NCI-H2107 (cell line): ENCODE measurements at places on chromosomes 5 and 9.

DNA sequence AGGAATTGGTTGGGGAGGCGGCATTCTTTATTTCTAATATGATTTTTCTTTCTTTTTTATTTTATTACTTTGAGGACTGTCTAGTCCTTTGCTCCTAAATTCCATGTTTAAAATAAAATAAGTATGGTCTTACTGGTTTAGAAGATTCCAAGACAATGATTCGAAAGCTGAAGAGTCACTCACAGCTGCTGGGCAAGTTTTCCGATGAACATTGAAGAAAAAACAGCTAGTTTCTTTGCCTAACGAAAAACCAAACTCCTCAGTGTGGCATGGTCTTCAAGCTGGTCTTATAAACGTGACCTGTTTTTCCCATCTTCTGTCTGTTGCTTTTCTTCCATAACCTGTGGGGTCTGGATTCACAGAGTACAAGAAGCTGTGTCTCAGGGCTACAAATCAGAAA lies 25.1 kb downstream of the ZNF474 start:
- DNase-seq = no peak

- DNase-seq = no peak
Measured at GRCh38 chr5:82408033-82408432, 129.9 kb upstream of the RPS23 start.

DNA sequence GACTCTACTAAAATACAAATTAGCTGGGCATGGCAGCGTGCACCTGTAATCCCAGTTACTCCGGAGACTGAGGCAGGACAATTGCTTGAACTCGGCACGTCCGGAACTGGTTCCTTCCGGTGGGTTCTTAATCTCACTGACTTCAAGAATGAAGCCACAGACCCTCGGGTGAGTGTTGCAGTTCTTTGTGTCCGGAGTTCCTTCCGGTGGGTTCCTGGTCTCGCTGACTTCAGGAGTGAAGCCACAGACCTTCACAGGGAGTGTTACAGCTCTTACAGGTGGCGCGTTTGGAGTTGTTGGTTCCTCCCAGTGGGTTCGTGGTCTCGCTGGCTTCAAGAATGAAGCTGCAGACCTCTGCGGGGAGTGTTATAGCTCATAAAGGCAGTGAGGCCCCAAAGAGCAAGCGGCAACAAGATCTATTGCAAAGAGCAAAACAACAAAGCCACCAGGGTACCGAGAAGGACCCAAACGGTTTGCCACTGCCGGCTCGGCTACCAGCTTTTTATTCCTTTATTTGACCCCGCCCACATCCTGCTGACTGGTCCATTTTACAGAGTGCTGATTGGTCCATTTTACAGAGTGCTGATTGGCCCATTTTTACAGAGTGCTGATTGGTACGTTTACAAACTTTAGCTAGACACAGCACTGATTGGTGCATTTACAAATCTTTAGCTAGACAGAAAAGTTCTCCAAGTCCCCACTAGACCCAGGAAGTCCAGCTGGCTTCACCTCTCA lies 28.6 kb upstream of the SLC6A19 start:
- no peak for DNase-seq

GRCh38 chr9:18014556-18014955 lies 435.7 kb downstream of the SH3GL2 start:
- no peak for DNase-seq

DNA sequence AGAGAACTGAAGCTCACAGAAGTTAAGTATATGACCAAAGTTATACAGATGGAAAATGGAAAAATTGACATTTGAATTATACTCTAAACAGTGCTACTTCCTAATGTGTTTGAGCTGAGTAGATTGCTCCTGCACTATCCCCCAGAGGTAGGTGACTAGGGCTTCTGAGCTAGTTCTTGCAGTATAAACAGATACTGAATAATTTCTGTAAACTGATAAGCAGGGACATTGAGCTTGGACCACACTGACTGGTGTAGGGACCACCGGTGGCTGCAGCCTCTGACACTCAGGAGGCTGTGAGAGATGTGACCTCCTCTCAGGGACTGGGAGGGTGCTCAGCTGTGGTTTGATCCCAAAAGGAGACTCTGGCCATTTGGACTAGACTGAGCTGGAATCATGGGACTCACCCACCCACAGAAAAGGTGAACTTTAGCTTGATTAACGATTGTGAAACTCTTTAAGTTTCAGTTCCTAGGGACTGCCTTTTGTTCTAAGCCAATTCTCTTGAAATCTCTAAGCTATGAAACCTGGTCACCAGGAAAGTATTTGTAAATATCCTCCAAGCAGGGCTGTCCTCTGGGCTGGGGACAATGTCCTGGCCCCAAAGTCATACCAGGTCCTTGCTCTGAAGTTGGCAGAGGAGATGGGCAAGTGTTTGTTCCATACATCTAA lies 291.5 kb downstream of the SEC61B start:
- no peak for DNase-seq

GRCh38 chr5:68565427-68565826 lies 349.9 kb downstream of the PIK3R1 start:
- peak; percentile 73 for DNase-seq

- DNase-seq = no peak
Measured at GRCh38 chr5:80229902-80230255, 26.0 kb downstream of the SERINC5 start.

- no peak for DNase-seq
Measured at GRCh38 chr5:31059889-31060288, 133.6 kb upstream of the CDH6 start.

- no peak for DNase-seq
Measured at GRCh38 chr9:16873126-16873802, 2.8 kb upstream of the BNC2 start.

DNA sequence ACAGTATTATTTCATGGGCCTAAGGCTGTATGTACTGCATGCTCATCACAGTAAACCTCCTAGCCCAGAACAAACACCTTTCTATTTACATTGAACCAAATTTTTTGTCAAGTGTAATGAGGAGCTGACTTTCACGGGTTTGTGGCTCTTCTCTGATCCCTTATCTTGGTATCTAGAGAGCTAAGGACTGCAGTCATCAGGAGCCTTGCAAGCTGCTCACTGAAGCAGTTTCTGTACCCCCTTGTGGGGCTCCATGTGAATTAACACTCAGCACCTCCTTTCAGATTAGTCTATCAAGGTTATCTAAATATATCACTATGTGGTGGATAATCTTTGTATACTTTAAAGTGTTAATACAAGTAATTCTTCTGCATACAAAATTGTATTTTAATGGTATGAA lies 108.2 kb downstream of the AUH start:
- no peak for DNase-seq

DNA sequence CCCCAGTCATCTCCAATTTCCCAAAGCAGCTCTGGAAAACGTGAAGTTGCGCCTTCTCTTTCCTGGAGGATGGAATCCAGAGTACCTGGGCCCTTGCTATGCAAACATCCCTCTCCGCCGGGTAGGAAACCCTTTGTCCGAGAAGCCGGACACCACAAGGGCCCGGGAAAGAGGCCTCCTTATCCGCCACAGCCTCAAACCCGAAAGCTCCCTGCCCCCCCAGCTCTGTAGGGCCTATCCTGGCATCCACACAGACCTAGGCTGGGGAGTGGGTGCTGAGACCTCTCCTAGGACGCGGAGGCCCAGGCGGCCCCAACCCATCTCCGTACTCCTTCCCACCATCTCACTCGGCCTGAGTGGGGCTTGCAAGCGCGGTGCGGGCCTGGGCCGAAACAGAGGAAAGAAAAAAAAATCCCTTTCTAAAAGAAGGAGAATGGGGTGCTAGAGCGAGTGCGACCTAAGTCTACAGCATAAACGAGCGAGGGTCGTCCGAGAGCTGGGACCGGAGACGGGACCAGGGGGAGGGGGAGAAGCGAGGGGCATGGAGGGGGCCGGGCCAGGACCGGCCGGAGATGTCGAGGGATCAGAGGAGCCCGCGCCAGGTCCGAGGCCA lies 624 bp downstream of the FBXW11 start:
- no peak for DNase-seq

DNA sequence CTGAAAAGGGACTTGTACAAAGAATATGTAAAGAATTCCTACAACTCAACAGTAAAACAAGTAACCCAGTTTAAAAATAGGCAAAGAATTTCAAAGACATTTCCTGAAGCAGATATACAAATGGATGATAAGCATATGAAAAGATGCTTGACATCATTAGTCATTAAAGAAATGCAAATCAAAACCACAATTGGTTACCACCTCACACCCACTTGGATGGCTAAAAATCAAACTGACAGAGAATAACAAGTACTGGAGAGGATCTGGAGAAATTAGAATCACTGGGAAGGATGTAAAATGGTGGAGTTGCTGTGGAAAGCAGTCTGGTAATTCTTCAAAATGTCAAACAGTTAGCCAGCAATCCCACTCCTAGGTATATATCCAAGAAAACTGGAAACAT lies 12.5 kb upstream of the FOXE1 start:
- DNase-seq = no peak

DNA sequence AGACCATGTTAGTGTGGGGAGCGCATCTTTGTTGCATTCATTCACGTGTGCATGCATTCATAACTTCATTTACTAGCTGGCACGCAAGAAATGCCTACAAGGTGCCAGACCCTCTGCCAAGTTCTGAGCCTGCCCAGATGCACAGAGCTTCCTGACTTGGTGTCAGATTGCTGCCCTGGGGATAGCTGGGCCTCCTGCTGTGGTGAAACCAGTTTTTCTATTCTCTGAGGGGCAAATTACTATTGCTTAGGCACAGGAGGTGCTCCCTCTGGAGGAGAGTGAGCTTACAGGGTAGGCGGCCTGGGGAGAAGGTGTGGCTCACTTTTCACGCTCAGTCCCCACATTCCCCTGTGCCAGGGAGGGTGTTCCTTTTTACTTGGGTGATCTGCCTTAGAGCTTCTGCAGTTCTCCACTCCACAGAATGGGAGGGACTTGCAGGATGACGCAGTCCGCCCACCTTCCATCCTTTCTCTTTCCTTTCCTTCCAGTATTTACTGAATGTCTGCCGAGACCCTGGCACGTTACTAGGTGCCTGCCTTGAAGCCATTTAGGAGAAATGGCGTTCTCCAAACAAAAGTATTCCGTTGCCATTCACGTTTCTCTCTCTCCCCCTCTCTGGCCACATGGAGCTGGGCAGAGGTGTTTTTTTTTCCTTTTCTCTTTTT lies 27.9 kb upstream of the CTNNA1 start:
- DNase-seq = peak; percentile 71

DNA sequence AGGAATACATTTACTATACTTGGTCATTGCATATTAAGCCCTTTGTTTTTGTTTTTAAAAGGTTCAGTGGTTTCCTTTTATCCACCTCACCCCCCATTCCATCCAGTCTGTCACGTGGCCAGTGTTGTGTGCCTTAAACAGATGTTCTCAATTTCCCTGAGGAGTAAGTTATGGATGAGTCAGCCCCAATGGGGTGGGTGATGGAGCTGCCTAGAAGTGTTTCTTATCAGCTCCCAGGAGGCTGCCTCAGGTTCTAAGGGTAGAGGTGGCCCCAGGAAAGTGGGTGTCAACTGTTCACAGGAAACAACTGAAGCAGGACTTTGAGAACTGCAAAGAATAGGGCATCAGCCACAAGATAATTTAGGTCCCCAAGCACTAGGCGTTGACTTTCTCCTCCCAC lies 41.1 kb downstream of the ACTBL2 start:
- DNase-seq = peak; percentile 12

DNA sequence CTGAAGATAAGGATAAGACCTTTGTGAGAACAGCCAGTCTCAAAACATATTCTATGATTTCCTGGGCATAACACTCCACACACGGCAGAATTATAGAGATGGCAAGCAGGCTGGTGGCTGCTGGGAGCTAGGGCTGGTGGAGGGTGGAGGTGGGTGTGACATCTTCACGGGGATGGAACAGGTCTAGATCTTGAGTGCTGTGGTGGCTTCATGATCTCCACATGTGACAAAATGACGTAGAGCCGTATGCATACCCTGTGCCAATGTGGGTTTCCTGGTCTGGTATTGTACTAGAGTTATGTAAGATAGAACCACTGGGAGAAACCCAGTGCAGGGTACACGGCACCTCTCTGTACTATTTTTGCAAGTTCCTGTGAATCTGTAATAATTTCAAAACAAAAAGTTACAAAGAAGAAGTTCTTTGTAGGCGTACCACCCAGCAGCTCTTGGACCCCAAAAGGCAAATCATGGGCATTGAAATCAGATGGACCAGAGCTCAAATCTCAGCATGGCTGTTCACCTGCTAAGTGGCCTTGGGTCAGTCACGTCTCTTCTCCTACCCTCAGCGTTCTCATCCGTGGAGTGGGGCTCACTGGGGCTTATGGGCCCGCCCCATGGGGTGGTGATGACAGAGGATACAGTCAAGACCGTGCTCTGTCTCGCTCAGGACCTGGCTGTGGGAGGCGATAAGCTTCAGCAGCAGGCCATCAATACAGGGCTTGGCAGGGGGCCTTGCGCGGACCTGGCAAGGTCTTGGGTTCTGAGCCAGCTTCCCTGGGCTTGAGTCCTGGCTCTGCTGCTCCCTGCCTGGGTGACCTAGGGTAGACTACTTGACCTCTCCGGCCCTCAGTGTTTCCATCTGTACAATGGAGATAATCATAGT lies 74.7 kb upstream of the UNC5A start:
- no peak for DNase-seq

DNA sequence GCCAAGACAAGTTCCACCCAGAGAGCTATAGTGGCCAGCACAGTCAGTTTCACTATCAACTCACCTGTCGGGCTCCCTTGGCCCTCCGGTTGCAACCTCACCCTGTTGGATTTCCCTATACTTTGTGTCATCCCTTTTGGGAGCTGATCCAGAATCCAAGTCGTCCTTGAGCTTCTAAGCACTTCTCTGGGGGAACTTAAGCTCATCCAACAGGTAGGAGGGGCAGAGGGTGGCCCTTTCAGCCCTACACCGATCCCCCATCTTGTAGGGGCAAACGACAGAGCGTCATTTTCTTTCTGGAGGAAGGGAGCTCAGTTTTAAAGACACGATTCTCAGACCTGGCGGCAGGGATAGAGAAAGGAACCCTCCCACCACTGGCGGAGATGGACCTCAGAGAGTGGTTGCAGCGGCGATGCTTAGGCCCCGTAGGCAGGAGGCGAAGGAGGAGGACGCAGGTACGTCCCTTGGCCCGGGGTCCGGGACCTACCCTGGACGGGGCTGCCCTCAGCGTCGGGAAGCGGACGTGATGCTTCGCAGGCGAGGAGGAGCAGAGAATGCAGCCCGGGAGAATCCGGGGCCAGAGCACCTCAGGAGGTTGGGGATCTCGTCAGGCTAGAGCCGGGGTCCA lies 519 bp downstream of the ZER1 start:
- DNase-seq = no peak

DNA sequence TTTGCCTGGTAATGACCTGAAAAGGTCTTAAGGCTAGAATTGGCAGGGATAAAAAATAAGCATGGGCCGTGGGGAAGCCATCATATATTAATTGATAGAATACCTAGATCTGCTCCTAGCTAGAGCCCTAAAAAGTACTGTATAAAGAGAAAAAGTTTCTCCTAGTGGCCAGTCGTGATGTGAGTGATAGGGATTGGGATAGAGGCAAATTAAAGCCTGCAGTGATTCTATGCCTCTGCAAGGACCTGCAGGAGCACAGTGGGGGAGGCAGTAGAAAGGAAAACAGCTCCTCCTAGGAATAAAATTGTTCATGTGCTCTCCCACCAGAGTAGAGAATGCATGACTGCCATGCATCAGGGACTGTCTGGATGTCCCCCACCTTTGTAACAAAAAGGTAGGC lies 56.2 kb upstream of the FTMT start:
- DNase-seq = no peak

- no peak for DNase-seq
Measured at GRCh38 chr5:81855591-81855990, 104.7 kb upstream of the SSBP2 start.
